Stimulated activated CD4-positive, alpha-beta T cell treated with anti-CD3 and anti-CD28 coated beads, Interleukin-1b, Interleukin-23, amount 100 ng/mL, for 1 hour (primary cell): ENCODE measurements at places on chromosomes 7 and 10.

DNA sequence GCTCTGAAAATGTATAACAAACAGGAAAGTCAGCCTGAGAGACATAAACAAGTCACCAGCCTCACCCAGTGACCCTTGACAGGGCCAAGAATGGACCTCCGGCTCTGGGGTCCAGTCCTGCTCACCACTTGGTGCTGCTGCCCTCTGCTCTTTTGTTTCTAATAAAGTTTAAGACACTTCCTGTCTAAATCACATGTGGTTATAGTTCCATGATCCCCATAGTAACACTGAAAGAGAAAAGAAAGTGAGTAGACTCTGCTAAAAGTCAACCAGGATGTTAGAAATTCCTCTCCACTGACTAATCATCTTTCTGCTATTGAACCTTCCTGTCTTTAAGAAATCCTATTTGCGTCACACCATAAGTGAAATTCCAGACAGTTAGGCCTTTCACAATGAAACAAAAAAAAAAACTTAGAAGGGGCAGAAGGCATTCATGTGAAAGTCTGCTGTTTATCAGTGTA, 179.2 kb upstream of the BET1 start:
- DNase-seq: no peak

- no peak for DNase-seq
Measured at GRCh38 chr10:101568054-101568745, 19.9 kb downstream of the POLL start.

- DNase-seq: no peak
Measured at GRCh38 chr10:25304606-25305005, 129.8 kb downstream of the GPR158 start.

DNA sequence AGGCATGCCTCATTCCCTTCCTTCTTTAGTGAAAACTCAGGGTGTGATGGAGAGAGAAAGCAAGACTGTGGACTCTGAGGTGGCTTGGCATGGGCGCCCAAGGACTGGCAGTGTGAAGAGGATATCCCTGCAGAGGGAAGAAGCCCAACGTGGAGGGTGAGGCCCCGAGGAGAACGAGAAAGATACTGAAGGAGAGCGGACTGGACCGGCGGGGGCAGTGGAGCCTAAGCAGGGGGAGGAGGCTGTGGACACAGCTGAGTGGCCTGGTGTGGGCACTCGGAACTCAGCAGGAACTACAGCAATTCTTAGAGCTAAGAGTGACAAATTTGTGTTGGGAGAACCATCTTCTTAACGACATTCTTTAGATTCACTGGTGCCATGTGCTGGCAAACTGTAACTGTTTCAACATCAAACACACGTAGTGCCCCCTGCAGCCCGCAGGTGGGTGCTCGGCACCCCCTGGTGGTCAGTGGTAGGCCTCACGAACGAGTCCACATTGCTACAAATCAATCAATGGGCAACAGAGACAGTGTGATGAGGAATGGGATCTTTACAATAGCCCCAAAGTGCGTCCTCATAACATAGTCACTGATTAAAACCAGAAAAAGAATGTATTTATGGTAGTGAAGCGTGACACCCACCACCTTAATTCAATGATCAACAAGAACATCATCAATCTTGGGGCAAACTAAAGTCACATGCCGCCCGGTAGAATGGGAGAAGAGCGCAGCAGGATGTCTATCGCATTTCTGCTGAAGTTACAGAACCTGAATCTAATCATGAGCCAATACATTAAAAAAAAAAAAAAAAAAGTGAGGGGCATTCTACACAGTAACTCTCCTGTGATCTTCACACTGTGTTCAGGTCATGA, 2.0 kb upstream of the SFTPA1 start:
- DNase-seq: no peak

DNA sequence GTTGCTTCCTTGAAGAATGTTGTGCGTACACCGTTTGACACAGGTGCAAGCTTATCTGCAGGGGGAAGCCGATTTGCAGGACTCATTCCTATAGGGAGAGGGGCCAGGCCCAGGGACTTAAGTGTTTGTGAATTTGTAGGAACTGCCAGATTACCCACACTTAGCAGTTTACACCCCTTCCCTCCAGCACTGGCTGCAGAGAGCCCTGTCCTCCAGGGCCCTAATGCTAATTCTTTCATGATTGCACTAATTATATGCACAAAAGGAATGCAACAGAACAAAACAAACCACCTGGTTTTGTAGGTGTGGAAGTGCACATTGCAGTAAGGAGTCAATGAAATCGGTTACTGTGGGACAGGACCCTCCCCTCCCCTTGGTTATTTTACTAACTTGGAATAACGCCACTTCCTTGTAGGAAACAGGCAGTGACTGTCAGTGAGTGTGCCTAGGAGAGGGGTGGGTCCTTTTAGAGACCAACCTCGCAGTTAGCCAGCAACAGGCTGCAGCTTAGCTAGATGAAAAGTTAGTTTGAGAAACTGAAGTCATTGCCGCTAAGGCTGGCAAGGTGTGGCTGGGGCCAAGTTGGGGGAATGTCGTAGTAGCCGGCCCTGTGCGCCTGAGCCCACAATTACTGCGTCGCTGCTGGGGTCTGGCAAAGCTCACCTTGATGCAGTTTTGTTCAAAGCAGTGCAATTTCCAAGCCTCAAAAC, 60.6 kb downstream of the CUX1 start:
- DNase-seq: no peak

GRCh38 chr7:134685250-134685649, 38.6 kb downstream of the BPGM start:
- DNase-seq: no peak

DNA sequence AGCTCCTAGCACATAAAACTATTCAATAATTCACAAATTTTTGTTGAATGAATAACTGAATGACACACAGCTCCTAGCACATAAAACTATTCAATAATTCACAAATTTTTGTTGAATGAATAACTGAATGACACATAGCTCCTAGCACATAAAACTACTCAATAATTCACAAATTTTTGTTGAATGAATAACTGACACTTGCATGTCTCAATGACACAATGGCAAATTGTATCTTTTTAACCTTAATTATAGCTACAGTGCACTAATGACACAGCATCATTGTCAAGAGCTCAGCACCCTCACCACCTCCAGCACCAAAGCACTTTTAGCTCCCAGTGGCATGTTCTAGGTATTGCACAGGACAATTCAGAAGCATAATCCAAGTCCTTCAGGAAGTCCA, 131.6 kb downstream of the PDE1C start:
- no peak for DNase-seq

DNA sequence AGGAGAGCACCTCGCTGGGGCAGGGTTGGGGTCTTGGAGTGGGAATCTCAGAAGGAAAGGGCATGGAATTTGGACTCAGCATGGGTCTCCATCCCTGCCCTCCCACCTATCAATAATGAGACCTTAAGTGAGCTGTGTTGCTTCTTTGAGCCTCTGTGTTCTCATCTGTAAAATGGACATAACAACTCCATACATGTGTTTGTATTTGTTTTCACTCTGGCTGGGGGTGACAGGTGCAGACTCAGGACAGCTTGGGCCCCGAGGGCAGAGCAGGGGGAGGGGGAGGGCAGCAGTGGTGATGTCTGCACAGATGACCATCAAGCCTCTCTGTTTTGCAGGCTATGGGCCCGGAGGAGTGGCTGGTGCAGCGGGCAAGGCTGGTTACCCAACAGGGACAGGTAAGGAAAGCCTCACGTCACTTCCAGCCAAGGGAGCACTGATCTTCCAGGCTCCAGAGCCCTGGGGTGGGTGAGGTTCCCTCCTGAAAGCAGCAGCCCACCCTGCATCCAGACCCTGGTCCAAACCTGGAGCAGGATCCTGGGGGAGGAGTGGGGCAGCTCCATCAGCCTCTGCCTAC, 19.9 kb downstream of the ELN start:
- DNase-seq: no peak

GRCh38 chr7:223118-223800, 30.9 kb downstream of the FAM20C start:
- DNase-seq: no peak

GRCh38 chr7:142696456-142697179, 52.7 kb upstream of the PRSS1 start:
- DNase-seq: no peak

GRCh38 chr7:70925411-70926115, 206.4 kb upstream of the GALNT17 start:
- no peak for DNase-seq

DNA sequence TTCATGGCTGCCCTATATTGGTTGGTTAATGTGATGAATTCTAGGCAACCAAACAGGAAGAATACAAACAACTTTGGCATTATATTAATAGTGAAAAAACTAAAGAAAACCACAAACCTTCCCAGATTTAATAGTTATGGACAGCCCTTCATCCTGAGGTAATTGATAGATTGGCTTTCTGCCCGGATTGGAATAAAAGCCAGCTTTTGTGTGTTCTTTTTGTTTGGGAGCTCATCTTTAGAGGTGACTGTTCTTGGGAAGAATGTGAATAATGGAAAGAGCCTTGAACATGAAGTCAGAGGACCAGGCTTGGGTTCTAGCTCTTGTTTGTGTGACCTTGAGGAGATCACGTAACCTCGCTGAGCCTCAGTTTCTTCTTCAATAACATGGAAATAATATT, 92.3 kb downstream of the VTI1A start:
- DNase-seq: no peak
